ENCODE measurements at places on chromosomes 11 and 22.

DNA sequence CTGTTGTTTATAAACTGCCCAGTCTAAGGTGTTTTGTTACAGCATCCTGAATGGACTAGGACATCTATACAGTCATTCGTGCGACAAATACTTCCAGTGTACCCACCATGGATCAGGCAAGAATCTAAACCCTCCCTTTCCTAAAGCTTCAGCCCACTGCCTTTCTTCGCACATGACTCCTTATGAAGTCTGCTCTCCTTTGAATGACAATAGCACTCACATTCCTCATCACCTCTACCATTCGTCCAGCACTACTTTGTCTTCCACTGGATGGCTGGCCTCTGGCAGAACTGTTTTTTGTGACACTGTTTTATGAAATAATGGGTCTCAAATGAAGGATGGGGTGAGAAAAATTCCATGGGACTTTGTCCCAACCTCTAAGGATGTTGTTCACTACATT lies 89.8 kb upstream of the LIN7C start:
- DNase-seq = no peak

- no peak for DNase-seq
These were observed 84.3 kb downstream of the CCDC81 start for GRCh38 chr11:86459002-86459385.

DNA sequence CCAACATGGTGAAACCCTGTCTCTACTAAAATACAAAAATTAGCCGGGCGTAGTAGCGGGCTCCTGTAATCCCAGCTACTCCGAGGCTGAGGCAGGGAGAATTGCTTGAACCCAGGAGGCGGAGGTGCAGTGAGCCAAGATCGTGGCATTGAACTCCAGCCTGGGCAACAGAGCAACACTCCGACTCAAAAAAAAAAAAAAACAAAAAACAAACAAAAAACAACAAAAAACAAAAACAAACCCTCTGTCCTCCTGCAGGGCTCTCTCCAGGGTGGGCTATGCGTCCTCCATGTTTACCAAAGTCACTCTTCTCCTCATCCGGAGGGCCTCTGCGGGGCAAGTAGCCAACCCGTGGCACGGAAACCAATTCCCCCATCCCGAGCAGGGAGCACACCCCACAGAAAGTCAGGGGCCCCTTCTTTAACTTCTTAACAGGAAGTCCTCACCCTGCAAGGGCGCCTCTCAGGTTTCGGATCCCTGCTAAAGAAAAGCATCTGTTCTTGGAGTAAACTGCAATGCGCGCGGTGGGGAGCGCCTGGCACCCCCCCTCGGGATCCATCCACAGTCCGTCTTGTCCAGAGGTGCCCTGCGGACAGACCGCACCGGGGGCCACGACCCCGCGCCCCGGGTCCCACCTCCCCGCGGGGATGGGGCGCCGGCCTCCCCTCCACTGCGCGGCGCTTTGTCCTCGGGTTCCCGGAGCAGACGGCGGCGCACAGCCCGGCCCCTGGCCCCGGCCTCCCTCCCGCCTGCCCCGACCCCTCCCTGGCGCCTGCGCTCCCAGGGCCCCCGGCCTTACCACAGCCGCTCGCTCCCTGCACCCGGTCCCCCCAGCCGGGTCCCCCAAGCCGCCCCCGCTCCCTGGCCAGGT lies 712 bp downstream of the CERK start:
- DNase-seq = peak; percentile 38

GRCh38 chr11:124556828-124557227 lies 13.0 kb upstream of the OR8A1 start:
- no peak for DNase-seq

DNA sequence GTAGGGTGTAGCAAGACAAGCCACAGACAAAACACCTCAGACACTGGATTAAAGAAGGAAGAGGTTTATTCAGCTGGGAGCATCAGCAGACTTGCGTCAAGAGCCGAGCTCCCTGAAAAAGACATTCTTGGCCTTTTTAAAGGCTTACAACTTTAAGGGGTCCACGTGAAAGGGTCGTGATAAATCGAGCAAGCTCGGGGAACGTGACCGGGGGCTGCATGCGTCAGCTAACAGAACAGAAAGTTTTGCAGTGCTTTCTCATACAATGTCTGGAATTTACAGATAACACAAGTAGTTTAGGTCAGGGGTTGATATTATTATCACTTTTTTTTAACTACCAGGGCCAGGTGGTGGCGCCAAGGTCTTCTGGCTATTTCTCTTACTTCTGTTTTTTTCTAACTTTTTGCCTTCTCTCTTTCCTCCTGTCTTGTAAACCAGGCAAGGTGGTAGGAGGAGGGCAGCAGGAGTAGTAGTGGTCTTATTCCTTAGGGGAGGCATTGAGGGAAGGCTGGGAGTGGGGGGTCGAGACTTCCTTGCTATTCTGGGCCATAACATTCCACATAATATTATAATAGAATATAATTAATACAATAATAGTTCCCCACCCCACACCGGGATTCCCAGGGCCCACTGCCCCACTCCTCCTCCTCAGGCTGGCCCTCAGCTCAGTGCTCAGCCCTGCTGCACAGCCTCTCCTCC lies 587 bp upstream of the ALDH3B1 start:
- no peak for DNase-seq

- no peak for DNase-seq
These were observed 11.1 kb upstream of the CSF2RB start for GRCh38 chr22:36902143-36902926.

DNA sequence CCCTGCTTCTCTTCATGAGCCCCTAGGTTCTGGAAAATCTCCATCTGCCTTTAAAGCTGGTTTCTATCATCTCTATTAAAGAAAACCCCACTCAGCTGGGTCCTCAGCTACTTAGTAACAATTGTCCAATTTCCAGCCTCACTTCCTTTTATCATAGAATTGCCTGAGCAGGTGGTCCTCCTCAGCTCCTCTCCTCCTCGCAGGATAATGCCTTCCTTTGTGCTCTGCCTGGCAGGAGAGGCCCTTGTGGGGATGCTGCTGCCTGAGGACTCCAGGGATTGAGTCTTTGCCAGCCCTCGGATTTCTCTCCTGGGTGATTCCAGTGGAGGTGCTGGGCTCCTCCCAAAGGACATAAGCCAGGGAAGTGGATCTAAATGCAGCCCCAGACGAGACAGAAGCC lies 448.3 kb downstream of the INSC start:
- DNase-seq = no peak

DNA sequence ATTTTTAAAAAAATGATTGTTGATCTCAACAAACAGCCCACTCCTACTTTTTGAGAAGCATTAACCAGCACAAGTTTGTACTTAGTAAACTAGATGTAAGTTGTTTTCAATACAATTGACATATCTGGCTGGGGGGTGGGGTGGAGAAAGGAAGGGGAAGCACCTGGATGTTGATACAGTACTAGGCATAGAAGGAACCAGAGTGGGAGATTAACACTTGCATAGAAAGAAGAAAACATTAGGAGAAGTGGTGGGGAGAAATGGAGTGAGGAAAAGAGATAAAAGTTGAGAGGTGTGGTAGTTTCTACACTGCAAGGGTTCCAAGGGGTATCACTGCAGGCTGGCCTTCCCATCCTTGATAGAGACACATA lies 10.6 kb upstream of the GAB2 start:
- no peak for DNase-seq

DNA sequence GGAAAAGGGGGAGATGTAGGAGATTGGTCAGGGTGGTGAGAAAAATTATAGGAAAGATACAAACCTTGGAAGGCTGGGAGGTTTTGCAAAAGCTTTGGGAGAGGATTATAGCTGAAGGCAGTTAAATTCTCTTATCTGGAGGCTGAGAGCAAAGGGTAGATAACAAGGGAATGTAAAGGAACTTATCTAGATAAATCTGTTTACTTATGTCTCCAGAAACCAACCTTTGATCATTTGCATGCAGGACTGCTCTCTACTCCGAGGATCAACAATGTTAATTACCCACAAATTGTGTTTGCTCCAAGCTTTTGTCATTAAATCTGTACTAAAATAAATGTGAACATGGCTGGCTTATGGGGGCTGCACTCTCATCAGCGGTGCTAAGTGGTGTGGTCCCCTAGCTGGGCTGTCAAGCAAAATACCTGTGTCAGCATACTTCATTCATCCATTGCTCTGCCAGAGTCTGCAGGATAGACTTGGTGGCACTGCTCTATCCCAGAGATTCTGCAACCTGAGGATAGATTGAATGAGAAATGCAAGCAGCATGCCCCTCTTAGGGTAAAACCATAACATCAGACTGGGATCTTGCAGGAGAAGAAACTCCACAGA lies 1599.2 kb upstream of the TENM4 start:
- no peak for DNase-seq

DNA sequence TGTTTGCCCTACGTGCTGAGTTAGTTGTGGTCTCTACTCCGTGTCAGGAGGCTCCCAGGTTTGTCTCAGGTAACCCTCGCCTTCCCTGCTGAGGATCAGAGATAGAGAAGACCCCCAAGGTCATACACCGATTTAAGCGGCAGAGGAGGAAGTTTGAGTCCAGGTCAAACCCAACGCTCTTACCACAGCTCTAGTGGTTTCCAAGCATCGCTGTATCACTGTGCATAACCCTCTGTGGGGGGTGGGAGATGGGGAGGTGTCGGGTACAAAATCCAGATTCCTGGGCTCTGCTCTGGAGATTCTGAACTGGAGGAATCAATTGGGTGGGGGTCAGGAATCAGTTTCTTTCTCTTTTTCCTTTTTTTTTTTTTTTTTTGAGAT lies 627 bp downstream of the DNAJC4 start:
- no peak for DNase-seq

DNA sequence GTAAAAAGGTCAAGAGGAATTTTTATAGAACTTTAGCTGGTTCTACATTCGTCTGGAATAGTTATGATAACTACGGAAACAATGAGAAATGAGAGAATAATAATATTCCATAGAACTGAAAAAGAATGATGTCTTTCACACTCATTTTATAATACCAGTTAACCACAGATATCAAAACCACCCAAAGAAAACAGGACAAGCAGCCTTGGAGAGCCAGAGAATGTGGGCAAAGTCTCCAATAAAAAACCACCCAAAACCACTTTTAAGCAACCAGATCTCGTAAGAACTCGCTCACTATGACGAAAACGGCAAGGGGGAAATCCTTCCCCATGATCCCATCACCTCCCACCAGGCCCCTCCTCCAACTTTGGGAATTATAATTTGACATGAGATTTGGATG lies 60.8 kb downstream of the ARHGAP32 start:
- DNase-seq = no peak

GRCh38 chr11:121625777-121626506 lies 173.2 kb upstream of the SORL1-AS1 start:
- DNase-seq = no peak

GRCh38 chr22:40679964-40680818 lies 907 bp downstream of the MCHR1 start:
- DNase-seq = no peak

GRCh38 chr11:130520271-130520671 lies 71.8 kb downstream of the ADAMTS15 start:
- no peak for DNase-seq

DNA sequence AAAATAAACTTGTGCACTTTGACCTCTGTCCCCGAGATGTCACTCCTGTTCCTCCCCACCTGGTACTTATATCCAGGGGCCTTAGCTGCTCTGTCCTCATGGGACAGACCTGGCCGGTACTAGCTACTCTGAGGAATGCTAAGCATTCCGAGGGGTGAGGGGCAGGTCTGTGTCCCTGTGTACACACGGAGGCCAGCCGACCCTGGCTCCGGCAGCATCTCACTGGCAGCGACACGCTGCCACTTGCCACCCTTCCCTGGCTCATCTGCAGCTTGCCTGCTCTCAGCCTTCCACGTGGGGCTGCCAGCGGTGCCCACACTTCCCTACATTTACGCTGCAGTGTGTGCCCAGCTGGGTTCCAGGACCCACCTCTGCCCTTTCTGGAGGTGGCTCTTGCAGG lies 21.6 kb upstream of the TEF start:
- no peak for DNase-seq

DNA sequence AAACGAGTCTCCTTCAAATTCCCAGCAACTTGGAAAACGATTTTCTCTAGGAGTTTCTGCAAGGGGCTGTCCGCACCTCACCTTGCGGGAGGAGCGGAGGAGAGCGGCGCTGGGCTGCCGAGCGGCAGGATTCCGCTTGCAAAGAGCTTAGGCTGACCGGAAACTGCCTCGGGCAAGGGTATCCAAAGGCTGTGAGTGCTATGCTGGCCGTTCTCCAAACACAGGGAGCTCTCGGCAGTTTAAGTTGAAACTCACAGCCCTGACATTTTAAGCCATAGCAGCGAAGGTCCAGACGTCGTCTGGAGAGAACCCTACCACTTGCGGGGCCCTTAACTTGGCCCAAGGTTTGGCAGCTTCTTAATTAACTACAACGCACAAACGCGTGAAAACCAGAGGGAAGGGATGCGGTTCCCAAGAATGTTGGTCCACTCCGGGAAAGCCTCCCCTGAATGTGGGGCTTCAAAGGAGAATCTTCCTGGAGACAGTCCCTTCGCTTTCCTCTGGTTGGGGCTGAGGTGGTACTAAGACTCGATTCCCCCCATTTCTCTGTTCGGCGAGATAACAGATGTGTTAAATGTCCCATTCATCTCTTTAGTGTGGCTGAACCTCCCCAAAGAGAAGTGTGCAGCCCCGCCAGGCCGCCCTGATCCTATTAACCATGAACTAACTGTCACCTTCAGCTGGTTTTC lies 1.1 kb upstream of the DBX1 start:
- no peak for DNase-seq

- peak; percentile 42 for DNase-seq
These were observed 9.9 kb upstream of the MICALL1 start for GRCh38 chr22:37896181-37896592.

DNA sequence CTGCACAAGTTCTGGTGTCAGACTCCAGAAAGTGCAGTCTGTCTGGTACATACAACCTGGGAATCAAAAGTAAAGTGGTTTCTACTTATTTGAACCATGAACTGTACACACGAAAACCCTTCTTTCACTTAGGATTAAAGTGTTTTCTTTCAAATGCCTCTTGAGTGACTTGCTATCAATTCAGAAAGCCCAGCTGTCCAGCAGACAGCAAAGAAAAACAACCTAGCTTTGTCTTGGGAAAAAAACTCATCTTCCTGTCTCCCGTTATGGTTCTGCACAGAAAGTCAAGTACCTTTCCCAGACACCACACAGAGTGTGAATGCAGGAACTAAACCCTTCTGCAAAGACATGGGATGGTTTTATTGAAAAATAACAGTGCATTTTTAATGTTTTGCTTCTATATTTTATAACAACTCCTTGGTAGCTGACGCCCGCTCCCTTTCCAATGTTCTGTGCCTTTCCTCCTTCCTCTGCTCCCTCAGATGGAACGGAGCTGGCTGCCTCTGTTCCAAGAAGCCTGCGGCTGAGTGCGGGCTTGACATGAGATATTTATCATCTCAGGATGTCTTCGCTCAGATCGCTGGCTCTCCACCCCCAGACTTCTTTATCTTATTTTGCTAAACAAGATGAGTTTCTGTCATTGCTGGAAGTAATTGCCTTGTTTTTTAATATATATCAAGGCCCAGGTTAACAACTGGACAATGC lies 322.3 kb upstream of the B3GAT1 start:
- DNase-seq = no peak

DNA sequence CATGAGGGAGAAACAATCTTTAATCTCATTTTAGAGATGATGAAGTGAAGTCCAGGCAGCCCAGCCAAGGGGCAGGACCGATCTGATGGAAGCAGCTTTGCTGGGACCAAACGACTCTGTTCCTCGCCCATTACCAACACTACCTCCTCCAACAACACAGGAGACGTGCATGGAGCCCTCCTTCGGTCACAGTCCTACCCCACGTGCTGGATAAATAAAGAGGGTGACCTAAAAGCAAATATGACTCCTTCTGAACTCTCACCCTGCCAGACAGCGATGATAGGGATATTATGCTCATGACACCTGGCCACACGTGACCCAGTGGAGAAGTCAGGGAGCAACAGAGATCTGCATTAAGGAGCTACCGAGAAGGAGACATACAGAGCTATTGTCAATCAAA lies 26.0 kb downstream of the SCGB1A1 start:
- no peak for DNase-seq

GRCh38 chr22:35555483-35555890 lies 14.9 kb downstream of the RASD2 start:
- no peak for DNase-seq

Data from activated T-helper 2 cell treated with anti-CD3 and anti-CD28 coated beads, Interferon-gamma antibody, Interleukin-2, Interleukin-4, amounts not matched to agents 10 μg/mL and 5 μg/mL and 100 μg/mL, durations not matched to agents 14 hours and 24 hours and 36 hours (primary cell).